ENCODE measurements at places on chromosomes 2 and 18. TPM values are rescaled to one million over a fixed set of nuclear protein-coding genes. Genes with fewer than 3 reads are reported as not detected.

DNA sequence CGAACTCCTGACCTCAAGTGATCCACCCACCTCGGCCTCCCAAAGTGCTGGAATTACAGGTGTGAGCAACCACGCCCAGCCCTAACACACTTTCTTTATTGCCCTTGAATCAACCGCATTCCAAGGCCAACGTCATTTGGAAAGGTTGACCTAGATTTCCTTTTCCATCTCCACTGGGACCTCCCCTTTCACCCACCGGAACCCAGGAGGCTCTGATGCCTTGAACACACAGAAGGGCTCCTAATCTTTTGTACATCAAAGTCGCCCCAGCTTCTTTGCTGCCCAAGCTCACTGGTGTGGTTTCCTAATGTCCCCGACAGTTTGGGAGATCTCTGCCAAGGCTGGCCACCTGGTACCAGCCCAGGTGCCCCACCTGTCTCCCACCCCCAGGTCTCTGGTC lies 46.2 kb upstream of the CAB39 start:
- DNase-seq: peak; percentile 40

Gene MGAT4A
- total RNA-seq: 36.2 TPM

Gene GREB1
- 15.4 TPM for total RNA-seq

GRCh38 chr2:155815851-155816250 lies 516.7 kb downstream of the NR4A2 start:
- peak; percentile 43 for DNase-seq

- DNase-seq: no peak
Observed at GRCh38 chr18:26419746-26420145, 128.6 kb downstream of the KCTD1 start.

- no peak for DNase-seq
Observed at GRCh38 chr2:75311993-75312392, 112.7 kb upstream of the TACR1 start.

DNA sequence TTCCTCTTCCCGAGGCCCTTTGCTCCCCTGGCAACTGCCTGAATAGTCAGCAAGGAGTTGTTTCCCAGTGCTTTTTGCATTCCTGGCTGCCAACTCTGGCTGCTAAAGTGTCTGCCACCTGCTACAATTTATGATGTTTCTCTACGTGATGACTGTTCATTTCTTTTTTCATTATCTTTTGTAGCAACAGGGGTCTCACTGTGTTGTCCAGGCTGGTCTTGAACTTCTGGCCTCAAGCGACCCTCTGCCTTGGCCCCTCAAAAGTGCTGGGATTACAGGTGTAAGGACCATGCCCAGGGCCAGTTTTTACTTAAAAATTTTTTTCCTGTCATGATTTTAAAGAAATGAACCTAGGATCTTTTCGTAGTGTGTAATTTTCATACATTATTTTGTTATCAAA lies 11.3 kb downstream of the EHBP1 start:
- no peak for DNase-seq

Gene DARS1
- 85.2 TPM for total RNA-seq

GRCh38 chr2:180513389-180513788 lies 467.0 kb upstream of the UBE2E3 start:
- no peak for DNase-seq

DNA sequence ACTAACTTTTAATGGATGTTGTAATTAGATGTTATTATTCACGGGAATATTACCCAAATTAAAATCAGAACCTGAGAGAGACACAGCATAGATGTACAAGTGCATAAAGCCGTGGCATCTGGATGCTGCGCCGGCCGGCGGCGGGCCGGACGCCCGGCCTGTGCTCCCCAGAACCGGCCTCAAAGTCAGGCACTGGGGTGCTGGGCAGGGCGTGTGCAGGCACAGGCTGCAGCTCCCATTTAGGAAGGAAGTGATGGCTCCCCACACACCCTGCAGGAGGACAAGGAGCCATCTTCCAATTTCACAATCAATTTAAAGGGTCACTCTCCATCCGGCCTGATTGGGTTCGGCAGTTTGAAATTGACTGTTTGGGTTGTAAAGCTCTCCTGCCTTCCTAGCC lies 367.7 kb upstream of the SALL3 start:
- no peak for DNase-seq

Gene ATP8B1
- 27.7 TPM for total RNA-seq

Gene SOWAHC
- total RNA-seq: 12.2 TPM

Gene SNORC
- total RNA-seq: 1.00 TPM

Data from posterior vena cava (tissue), 2 donors.